ENCODE measurements at places on chromosomes 4 and X.

- no peak for DNase-seq
Observed at GRCh38 chr4:155948541-155948940, 5.1 kb downstream of the CTSO start.

DNA sequence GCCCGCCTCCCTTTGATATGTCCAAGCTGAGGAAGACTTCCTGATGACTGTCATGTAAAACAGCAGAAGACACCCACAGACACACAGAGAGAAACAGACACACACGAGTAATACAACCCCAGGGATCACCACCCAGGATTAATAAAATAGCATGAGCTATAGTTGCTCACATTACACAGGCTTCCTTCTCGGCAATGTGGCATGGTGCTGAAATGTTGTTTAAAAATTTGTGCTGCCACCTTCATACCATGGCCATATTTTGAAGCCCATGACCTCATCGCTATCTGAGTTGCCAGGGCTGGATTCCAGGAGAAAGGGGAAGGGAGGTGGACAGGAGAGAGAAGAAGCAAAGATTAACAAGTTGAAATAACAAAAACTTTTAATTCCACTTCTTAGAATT, 111.7 kb downstream of the SYNPO2 start:
- no peak for DNase-seq

- no peak for DNase-seq
Observed at GRCh38 chr4:105686571-105686970, 21.9 kb downstream of the INTS12 start.

DNA sequence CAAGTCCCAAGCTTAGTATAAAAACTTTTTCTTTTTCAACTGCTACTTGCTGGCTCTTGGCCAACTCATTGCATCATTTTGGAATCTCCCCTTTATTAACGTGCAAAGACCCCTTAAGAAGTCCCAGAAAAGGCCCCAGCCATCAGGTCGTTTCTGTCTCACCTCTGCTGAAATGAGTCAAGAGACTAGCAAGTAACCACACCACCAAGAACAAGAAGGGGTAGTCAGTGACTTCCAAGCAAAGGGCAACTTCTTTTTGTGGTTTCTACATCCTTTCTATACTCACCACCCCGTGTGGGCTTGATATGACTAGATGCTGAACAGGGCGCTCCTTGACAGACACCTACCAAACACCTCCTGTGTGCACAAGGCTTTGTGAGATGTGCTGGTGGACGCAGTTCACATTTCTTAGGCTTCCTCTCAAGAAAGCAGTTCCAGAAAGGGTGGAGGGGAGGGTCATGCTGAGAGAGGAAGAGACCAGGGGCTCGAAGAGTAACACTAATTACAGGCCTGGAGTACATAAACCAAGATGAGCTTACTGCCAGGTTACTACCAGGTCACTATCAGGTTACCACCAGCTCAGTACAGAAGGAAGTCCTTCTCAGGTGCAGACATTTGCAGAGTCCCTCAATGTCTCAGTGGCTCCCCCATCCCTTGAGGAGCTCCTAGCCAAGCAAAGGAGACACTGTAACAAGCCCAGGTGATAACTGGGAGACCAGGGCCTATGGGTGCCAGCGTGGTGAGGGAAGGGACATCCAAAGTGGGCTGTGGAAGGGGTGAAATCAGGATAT, 19.3 kb downstream of the JAKMIP1 start:
- DNase-seq: no peak

DNA sequence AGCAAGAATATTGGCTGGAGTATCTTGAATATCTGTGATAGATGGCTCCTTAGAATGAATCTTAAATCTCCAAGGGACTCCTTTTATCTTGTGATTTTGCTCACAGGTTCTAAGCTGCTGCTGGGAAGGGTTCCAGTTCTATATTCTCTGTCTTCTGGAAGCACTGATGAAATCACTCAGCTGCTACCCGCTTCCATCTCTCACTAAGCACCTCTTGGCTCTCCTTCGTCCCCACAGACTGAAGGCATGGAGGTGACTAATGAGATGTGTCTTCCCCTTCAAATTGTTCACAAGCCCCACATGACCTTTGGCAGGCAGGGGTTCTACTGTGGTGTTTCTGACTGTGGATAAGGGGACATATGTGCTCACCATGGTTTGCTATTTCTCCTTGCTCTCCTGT, 75.9 kb downstream of the C4orf51 start:
- DNase-seq: no peak

DNA sequence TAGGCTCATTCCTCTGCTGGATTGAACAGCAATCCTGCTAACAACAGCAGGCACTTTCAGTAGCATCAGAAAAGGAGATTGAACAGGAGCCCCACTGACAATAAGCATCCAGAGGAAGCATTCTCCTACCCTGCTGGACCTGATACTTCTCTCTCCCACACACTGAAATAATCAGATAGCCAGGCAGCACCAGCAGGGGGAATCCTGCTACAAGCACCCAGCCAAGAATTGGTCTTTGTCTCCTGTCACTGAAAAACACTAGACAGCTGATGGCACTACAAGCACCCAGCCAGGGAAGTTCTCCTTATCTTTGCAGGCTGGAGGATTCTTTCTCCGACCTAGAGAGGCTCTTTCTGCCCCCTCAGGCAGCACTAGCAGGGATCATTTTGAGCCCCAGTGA, 444.3 kb upstream of the GRIA3 start:
- DNase-seq: no peak

- no peak for DNase-seq
Observed at GRCh38 chrX:123600181-123600580, 132.7 kb downstream of the THOC2 start.

- no peak for DNase-seq
Observed at GRCh38 chr4:78809928-78810835, 34.0 kb downstream of the BMP2K start.

DNA sequence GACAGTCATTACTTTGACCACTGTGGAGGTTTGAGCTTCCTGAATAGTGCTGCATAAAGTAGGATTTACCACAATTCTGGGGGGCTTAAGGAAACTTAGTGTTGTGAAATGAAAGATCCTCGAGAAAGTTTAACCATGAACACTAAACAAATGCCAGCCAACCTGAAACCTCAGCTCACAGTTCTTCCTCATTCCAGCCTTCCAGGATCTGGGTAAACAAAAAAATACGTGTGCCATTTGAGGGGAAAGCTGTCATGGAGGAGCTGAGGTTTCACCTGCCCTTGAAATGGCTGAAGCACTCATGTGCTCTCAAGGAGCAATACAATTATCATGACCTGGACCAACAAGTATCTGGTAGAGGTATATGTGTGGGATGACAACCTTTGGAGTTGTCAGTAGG, 142.7 kb downstream of the NPNT start:
- DNase-seq: no peak

DNA sequence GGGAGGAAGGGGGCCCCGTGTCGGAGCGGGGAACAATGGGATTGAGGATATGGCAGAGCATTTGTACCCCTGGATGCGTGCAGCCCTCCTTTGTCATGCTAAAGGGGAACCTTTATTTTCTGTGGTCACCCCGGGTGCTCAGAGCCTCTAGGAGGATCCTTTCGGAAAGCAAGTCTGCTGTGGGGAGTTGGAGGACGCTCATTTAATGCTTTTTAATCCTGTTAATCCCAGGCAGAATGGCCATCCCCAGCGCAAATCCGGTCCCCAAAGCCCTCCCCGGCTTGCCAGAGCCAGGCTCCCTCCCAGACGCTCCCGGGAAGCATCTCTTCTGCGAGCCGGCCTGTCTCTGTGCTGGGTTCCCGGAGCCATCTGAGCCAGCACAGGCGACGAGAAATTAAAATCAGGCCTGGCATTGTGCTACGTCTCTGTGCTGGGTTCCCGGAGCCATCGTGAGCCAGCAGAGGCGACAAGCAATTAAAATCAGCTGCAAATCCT, 113.2 kb upstream of the PPP2R3B start:
- no peak for DNase-seq

DNA sequence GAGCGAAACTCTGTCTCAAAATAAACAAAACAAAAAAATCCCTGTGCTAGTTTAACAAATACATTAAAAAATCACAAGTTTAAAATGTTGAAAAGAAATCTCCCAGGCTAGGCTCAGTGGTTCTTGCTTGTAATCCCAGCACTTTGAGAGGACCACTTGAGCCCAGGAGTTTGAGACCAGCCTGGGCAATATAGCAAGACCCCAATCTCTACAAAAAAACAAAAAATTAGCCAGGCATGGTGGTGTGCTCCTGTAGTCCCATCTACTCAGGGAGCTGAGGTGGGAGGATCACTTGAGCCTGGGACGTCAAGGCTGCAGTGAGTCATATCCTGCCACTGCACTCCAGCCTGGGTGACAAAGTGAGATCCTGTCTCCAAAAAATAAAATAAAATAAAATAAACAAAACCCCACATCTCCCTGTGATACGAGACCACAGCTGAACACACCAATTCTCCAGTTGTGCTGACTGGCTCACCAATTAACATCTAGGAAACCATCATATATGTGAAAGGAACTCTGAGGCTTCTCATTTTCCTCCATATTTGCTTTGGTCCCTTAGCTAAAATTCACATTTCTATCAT, 7.3 kb downstream of the RPS4X start:
- DNase-seq: no peak

GRCh38 chr4:89994176-89994873, 99.7 kb downstream of the MMRN1 start:
- DNase-seq: no peak

Measured in non-pigmented ciliary epithelial cell (primary cell).